Stimulated activated CD8-positive, alpha-beta memory T cell treated with anti-CD3 and anti-CD28 coated beads, Interleukin-4, amount 100 ng/mL, for 1 hour (primary cell): ENCODE measurements at places on chromosomes 13 and 19.

DNA sequence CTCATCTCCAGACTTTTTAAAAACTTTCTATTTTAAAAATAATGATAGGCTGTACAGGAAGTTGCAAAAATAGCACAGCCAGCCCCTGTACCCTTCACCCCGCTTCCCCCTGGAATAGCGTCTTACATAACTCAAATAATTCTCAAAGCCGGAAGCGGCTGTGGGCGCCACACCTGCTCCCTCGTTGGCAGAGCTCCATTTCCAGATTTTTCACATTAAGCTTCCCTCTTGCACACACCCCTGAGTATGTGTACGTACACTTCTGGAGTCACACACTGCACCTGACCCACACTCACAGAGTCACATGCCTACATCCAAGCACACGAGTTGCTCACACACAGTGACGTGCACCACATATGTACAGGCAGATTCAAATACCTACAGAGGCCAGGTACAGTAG, 24.9 kb upstream of the DPP9 start:
- no peak for DNase-seq

DNA sequence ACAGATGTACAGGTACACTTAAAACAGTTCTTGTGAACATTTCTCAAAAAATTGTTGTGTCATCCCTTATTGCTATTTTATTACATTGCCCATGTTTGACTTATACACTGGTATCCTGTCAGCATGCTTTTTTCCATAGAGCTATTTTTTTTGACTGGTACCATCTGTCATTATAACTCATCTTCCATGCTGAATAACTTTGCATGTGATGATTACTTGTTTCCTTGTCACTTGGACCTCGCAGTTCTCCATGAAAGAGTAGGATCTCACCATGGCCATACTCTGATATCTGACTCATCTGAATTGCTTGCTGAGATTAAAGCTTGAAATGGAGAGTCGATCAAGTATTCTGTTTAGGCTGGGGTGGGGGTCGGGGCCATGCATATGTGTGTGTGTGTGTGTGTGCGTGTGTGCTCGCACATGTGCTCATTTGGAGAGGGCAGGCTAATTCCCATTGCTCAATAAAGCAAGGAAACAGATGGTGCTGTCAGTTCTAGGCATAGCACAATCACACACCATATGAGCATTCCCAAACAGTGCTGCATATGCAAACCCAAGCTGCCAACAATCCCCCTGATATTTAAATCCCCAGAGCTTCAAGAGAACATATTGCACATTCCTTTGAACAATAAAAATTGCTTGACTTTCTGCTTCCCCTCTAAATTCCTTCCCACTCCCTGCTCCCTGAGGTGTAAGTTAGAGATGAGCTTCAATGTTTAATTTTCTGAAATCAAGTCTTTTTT, 62.9 kb downstream of the NHLRC3 start:
- no peak for DNase-seq

DNA sequence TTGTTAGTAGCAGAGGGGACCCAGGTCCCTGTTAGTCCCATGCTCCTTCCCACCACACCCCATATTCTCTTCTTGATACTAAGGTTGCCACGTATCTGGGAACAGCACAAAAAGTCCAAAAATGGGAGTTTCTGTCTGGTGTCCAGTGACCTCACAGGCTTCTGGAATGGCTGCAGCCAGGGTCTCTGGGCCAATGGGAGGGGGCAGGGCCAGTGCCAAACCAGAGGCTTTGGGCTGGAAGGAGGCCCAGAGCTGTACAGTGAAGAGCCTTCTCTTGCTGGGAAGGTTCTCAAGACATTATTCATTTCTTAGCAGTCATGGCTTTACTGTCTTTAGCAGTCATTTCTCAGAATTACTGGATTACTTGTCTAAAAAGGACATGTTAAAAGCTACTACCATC, 119.2 kb downstream of the FRY start:
- no peak for DNase-seq

DNA sequence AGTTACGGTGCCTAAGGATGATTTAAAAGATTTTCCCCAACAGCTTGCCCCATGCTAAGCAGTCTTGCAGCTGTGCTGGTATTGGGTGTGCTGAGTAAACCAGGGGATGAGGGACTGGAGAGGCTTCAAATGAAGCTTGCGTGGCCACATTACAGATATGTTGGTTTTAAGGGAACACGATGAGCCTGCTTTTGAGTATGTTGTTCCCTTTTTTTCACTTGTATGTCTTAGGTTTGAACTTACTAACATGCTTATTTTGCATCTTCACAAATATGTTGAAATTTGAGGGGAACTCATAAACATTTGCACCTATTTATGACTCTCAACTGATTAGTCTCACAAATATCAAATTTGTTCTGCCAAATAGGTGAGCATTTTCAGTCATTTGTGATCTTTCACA, 2.0 kb upstream of the IL17D start:
- DNase-seq, result no peak

DNA sequence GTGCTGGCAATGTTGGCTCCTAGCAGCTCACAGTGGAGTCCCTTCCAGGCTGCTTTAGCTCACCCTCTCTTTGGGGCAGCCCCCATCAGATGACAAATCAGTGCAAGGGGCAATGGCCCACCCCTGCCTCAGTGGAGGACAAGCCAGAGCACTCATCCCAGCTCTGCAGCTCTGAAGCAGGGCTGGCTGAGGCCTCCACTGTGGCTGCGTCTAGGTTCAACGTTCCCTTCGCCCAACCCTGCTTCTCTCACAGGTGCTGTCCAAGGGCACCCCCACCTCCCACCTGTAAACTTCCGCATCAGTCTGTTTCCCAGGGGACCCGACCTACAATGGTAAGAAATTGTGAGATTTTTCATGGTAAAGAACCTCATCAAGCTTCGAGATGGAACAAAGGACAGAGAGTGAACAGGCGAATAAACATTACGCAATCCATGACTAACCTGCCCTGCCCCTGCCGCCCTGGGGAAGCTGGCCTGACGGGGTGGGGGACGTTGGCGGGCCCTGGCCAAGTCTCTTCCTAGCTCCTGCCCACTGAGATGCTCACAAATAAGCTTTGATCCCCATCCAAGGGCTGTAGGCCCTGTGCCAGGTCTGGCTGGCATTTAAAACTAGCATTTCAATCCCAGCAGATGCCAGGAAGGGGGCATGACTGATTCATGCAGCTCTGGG, 40.5 kb downstream of the DZIP1 start:
- no peak for DNase-seq

DNA sequence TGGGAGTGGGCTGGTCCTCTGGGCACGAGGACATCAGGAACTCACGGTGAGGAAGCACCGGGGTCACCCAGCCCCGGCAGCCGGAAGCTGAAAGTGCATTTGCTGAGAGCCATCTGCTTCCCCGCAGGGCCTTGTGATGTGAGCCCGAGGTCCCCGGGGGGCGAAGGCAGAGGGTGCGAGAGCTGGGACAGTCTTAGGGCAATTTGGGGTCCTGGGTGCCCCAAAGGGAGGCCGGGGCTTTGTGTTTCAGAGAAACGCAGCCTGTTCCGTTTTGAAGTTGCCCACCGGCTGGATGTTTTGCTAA, 4.8 kb downstream of the F2RL3 start:
- no peak for DNase-seq

DNA sequence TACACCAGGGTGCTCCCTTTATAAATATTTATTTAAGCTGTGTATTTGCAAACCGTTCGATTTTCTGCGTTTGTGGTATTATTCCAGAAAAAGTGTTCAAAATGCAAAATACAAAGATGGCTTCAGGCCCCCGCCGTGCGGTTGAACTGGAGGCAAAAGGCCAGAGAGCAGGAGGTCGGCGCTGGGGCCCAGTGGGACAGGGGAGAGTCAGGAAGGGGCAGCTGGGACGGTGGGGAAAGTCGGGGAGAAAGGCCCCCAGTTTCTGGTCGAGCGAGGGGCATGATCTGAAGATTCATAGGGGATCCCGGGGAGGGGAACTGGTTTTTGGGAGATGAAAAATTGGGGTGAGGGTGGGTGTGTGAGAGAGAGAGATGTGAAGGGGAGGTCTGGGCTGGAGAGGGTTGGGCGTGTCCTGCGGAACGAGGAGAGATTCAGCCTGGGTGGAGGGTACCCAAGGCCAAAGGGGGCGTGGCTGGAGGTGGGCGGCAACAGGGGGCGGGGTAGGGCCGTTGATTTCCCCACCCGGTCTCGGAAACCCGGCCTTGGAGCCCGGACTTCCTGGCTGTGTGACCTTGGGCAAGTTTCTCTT, 678 bp downstream of the ISOC2 start:
- DNase-seq, result no peak

GRCh38 chr13:91126806-91127205, 220.7 kb upstream of the MIR17HG start:
- DNase-seq, result no peak

DNA sequence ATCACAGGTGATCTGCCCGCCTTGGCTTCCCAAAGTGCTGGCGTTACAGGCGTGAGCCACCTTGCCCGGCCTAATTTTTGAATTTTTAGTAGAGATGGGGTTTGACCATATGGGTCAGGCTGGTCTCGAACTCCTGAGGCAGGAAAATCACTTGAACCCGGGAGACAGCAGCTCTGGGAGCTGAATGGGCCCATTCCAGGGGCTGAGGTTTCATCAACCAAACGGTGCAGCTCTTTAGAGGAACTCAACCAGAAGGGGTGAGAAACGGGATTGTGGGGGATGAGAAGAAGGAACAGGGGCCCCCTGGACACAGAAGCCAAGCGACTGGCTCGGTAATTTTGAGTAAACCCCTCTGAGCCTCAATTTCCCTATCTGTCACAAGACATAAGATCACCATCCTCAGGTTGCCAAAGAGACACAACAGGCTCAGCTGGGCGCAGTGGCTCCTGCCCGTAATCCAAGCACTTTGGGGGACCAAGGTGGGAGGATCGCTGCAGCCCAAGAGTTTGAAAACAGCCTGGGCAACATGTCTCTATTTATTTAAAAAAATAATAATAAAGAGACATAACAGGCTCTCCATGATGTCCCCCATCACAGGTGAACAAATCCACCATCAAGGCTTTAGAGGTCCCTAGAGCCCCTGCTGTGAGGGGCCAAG, 562 bp downstream of the IQCN start:
- no peak for DNase-seq

- DNase-seq, result no peak
Measured at GRCh38 chr19:45780448-45781213, 1.7 kb downstream of the DMPK start.

DNA sequence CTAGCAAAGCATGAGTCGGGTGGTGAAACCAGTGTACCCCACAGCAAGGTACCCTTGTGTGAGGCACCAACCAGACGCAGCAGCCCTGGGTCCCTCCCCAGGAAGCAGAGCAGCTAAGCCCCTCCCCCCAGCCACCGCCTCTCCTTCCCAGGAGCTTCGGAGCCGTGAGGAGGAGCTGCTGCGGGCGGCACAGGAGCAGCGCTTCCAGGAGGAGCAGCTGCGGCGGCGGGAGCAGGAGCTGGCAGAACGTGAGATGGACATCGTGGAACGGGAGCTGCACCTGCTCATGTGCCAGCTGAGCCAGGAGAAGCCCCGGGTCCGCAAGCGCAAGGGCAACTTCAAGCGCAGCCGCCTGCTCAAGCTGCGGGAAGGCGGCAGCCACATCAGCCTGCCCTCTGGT, 12.4 kb downstream of the TTC9B start:
- DNase-seq, result no peak

GRCh38 chr13:90091611-90092010, 1255.9 kb upstream of the MIR17HG start:
- DNase-seq, result no peak
